CD4-positive, alpha-beta T cell treated with Interleukin-10 for 1 hour (primary cell): ENCODE measurements at places on chromosomes 7 and 10.

DNA sequence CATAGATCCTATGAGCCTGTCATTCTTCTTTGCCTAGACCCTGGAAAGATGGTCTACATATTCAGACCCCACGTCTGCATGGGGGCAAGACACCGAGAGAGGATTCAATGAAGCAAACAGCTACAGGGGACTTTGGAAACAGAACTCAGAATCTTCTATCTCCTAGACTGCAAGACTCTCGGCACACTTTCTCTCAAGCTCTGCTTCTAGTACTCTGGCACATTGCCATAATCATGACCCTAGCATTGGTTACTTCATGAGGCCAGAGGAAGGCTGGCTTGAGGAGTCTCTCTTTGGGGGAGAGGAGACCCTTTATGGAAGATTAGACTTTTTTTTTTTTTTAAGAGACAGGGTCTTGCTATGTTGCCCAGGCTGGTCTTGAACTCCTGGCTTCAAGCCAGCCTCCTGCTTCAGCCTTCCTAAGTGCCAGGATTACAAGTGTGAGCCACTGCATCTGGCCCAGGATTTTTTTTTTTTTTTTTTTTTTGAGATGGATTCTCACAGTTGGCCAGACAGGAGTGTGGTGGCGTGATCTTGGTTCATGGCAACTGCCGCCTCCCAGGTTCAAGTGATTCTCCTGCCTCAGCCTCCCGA is 20.7 kb downstream of the CCDC3 start:
- DNase-seq: no peak

- DNase-seq: no peak
Observed at GRCh38 chr10:1402816-1403507, 334.4 kb downstream of the ADARB2 start.

DNA sequence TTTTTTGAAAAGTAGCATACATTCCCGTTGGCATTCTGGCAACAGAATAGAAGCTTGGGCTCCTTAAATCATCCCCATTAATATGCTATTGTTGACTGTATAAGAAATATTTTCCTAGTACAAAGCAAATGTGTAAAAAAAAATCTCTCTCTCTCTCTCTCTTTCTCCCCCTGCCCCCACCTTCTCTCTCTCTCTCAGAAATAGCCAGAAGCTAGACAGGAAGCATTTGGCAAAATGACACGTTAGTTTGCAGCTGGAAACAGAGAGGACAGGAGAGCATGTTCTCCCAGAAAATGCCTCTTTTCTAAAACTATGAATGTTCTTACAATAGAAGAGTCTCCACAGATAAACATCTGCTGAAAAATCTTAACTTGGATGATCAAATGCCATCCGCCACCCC is 59.6 kb upstream of the AKR1E2 start:
- no peak for DNase-seq

GRCh38 chr10:47346581-47347302 is 1.4 kb upstream of the RBP3 start:
- no peak for DNase-seq

DNA sequence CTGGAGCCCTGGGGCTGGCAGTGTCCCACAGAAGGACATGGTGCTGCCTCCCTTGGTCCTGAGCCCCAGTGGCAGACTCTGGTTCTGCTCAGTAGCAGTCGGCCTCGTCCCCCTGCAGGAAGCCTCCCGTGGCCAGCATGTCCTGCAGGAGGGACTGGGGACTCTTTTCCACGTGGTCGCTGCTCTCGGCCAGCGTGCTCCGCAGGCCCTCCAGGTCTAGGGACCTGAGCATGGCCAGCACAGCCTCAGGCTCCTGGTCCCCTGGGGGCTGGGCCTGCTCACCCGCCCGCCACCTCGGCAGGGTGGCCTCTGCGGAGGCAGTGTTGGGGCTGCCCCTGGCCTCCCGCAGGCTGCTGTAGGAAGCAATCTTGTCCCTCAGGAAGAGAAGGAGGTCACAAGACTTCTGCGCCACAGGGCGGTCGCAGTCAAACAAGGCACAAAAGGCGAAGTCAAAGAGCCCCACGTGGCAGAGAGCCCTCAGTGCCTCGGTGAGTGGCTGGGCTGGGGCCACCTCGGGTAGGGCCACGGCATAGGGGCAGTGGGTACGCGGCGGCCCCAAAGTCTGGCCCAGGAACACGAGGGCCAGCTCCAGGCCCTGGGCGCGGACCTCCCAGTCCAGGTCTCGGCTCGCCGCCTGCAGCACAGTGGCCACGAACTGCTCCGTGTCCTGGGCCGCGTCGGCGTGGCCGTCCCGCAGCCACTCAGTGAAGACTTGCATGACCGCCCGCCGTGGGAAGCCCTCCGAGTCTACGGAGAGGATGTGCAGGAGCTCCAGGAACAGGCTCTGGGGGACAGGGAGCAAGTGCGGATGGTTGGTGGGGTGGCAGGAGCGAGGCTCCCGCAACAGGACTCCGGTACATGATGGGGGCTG is 17.1 kb downstream of the BRAT1 start:
- no peak for DNase-seq

- DNase-seq: peak; percentile 40
Observed at GRCh38 chr7:25117226-25118047, 7.6 kb downstream of the CYCS start.

GRCh38 chr7:82416402-82416801 is 27.2 kb downstream of the CACNA2D1 start:
- DNase-seq: no peak

DNA sequence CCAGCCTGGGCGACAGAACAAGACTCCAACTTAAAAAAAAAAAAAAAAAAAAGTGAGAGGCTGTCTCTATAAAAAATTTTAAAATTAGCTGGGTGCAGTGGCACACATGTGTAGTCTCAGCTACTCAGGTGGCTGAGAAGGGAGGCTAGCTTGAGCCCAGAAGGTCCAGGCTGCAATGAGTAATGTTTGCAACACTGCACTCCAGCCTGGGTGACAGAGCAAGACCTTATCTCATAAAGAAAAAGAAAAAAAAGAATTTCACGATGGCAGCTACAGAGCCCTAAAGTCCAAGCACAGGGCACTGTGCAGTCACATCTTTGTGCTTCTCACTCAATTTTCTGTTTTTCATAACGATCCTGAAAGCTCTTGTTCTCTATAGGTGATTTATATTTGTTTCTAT is 209.5 kb upstream of the KCTD7 start:
- no peak for DNase-seq

DNA sequence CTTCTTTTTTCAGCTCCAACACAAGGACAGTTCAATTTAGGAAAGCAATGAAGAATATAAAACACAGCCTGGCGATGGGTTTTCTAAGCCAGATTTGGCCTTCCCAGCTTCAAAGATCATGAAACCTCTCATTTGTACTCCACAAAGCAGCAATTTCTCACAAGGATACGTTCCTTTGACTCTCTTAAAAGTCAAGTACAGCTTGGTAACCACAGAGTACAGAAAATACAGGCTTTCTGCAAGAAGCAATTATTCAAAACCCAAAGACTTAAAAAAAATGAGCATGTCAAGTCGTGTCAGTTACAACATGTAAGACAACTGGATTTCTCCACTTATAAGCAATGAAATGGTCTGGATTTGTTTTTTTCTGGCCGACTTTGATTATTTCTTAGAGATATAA is 321.4 kb downstream of the FGFR2 start:
- DNase-seq: no peak

DNA sequence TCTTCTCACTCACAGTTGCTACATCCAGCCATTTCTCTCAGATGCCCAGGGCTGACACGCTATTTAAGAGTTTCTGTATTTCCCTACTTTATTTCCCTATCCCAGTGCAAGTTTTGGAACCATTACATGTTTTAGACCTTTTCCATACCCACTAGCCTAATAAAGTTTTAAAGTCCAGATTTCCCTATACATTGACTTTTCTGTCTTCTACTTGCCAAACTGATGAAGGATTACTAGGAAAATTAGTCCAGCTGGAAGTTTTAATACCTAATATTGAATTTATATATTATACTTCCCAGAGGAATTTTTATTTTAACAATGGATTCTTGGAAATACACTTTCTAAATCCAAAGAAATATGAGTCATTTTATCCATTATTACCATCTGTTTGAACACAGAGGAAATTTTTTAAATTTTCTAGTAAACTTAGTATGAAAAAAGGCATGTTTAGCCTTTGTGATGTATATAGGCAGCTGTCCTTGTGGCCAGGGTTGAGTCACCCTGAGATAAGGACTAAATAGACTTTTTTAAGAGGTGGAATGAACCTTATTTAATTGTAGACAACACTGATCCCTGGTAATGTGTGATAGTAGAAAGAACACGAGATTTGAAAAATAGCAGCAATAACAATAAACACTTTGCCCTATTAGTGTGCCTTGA is 205.0 kb downstream of the TFEC start:
- no peak for DNase-seq

GRCh38 chr10:124142006-124142739 is 48.8 kb upstream of the CHST15 start:
- no peak for DNase-seq

DNA sequence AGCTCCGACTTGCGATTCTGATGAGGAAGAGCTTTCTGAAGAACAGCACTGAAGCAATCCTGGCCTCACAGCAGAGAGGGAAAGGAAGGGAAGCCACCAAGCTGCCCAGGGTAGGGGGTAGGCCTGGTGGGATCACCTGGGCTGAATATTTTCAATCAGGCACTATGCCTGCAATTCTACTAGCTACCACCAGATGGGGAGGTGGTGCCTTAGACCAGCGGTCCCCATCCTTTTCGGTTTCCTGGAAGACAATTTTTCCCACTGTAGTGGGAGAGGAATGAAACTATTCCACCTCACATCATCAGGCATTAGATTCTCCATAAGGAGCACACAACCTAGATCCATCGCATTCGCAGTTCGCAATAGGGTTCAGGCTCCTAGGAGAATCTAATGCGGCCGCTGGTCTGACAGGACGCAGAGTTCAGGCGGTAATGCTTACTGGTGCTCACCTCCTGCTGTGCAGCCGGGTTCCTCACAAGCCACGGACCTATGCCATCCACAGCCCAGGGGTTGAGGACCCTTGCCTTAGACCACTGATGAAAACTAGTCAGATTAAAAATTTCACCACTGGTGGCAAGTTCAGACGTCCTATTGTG is 2.7 kb downstream of the LRRC20 start:
- DNase-seq: no peak

DNA sequence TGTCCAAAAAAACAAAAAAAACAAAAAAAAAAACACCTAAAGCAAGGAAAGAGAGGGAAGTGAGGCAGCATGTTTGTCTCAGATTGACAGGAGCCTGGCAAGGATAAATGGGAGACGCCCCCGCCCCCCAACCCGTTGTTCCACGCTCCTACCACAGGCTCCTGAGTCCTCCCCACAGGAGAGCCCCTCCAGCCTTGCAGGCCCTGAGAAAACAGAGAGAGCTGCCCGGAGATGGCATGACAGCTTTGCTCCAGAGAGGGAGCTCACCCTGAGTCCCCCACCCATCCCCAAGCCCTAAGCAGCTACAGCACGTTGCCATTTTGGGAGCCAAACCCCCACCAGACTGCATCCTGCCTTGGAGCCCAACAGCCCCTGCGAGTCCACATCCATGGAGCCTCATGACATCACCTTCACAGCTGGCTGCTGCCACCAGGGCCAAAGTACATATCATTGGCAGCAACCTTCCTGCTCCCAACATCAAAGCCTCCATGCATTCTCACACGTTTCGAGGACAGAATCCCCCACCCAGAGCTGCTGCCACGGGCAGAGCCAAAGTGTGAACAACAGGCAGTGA is 1283.3 kb downstream of the TYW1 start:
- no peak for DNase-seq

- no peak for DNase-seq
Observed at GRCh38 chr7:40647719-40648118, 512.9 kb downstream of the SUGCT start.

DNA sequence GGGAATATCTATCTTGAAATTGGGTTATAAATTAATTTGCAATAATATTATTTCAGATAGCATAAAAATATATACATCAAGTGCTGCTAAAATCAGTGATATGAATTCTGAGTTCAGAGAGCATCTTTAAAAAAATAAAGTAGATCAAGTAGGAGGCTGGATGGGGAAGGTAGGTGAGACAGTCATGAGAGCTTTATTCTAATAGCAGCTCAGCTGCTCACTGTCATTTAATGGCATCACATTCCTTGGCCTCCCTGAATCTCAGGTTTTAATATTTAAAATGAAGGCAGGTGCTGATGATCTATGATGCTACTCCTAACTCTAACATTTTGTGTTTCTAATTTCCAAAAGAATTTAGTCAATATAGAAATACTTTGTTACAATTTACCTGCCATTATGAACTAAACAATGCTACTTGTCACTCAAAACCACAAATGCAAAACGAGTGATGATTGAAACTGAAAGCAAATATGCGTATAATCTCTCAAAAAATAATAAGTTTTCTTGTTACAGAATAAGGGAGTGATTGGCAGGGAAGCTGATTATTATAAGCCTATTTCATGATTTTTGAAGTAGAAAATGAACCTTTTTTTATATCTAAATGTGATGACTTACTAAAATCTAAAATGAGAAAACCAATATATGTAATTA is 147.6 kb upstream of the CSTF2T start:
- no peak for DNase-seq

DNA sequence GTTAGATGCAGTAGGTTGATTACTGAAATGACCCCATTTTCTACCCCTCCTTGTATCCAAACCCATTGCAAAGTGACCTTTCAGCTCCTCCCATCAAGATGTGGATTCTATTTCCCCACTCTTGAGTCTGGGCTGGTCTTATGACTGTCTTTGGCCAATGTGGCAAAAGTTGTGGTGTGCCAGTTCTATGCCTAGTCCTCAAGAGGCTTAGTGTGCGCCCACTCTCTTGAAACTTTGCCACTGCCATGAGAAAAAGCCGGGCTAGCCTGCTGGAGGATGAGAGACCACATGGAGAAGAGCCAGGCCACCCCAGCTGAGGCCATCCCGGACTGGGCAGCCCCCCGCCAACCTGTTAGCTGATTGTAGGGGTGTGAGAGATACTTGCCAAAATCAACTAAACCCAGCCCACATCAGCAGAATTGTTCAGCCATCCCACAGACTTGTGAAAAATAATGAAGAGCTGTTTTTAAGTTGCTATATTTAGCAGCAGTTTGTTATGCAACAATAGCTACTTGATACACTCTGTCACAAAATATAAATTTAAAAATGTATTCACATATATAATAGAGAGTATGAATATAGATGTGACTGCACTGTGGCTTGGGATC is 131.0 kb upstream of the PALS2 start:
- DNase-seq: peak; percentile 22

DNA sequence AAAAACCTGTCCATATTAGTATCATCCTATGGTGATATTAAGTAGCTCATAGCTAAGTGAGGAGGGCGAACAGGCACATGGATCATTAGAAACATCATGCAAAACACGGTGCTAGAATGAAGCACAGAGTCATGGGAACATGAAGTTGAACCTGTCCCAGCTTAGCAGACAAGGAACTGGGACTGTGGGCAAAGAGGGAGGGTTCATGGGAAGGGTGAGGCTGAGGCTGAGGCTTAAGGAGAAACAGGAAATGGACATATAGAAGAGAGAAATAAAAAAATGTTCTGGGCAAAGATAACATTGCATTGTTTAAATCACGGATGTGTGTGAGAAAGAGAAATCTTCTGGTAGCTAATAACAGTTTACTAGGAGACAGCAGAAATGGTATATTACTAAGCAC is 708.1 kb downstream of the GRID1 start:
- DNase-seq: no peak

- no peak for DNase-seq
Observed at GRCh38 chr10:32417911-32418547, 27.9 kb upstream of the CCDC7 start.
